NCI-H2029 treated with DMSO at 0.1 percent for 48 hours (cell line): ENCODE measurements at places on chromosomes 7 and 10.

- no peak for DNase-seq
Measured at GRCh38 chr7:88355011-88355410, 48.3 kb upstream of the STEAP4 start.

GRCh38 chr7:157468221-157469111, 131.7 kb downstream of the DNAJB6 start:
- no peak for DNase-seq

GRCh38 chr10:73136627-73137026, 26.4 kb downstream of the NUDT13 start:
- no peak for DNase-seq

- no peak for DNase-seq
Measured at GRCh38 chr7:8491106-8491505, 57.7 kb downstream of the NXPH1 start.

GRCh38 chr10:79435271-79436065, 10.0 kb downstream of the ZCCHC24 start:
- DNase-seq = no peak

DNA sequence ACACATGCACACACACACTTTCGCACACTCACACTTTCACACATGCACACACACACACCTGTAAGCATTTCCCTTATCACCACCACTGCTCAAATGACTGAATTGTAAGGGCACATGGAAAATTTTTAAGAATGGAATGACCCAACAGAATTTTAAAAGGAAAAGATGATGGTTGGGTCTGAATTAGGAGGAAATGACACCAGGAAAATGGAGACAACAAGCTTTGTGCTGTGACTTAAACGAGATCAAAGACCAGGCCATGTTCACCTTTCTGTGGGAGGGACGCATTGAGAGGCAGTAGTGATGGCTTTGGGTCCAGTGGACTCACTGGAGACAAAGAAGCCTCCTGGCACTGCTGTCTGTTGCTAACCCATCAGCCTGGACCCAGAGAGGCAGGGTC, 16.7 kb upstream of the C10orf71 start:
- DNase-seq = no peak

DNA sequence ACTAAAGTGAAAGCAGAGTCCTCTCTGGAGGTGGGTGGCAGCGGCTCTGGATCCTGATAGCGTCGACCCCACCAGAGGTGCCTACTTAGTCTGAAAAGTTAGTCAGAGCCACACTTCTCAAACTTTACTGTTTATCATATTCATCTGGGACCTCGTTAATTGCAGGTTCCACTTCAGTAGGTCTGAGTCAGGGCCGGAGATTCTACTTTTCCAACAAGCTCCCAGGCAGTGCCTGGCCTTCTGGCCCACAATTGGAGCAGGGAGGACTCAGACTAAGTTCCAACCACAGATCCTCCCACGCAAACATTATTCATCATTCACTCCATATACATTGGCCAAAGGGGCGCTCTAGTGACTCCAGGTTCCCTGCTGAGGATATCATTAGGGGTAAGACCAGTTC, 78.1 kb downstream of the VSTM4 start:
- no peak for DNase-seq

DNA sequence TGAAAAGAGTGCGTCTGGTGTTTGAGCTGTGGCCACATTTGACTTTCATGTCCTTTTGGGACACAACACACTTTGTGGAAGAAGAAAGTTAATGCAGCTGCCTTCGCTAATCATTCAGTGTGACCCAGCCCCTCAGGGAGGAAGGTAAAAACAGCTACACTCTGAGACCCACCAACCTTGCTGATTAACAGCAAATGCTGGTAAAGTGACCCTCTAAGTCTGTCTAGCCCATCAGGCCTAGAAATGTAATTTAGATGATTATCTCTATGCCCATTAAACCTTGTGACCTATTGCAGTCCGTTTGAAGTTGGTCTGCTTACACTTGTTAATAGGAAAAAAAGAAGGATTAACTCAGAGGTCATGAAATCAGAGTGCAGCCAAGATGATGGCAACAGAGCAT, 161.9 kb upstream of the WNT16 start:
- no peak for DNase-seq

GRCh38 chr10:117928741-117929140, 118.0 kb downstream of the RAB11FIP2 start:
- DNase-seq = no peak

DNA sequence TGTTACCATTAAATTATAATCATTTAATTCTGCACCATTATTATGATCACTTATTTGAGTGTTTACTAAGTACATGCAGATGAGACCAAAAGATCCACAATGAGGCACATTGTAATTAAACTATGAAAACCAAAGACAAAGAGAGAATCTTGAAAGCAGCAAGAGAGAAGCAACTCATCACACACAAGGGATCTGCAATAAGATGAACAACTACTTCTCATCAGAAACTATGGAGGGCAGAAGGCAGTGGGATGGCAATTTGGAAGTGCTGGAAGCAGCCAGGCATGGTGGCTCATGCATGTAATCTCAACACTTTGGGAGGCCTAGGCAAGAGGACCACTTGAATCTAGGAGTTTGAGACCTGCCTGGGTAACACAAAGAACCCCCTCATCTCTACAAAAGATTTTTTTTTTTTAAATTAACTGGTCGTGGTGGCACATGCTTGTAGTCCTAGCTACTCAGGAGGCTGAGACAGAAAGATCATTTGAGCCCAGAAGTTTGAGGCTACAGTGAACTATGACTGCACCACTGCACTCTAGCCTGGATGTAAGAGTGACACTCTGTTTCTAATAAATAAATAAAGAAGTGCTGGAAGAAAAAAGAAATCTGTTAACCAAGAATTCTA, 47.7 kb downstream of the CDK6 start:
- no peak for DNase-seq

DNA sequence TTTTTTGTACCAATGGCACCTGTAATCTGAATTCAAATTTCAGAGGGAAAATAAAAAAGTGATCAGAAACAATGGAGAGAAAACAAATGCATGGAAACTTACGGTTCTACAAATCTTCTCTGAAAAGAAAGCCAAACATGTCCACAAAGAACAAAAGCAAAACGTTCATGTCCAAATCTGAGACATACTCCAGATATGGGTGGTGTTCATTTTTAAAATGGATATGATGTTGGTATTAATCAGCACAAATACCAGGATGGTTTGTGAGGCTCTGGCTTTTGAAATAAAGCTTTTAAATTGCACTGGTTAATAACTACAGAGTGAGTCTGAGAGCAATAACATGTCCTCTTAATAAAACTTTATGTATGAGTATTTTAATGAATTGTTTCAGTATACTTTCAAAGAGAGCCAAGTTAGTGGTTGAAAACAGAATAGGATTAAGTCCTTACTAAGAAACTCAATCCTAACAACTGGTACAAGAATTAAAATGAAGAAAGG, 366.4 kb downstream of the INHBA start:
- DNase-seq = no peak
